ENCODE measurements at places on chromosomes 16 and 17. TPM values are rescaled to one million over a fixed set of nuclear protein-coding genes. Genes with fewer than 3 reads are reported as not detected.
A peak's percentile ranks its signal among the peaks of the same experiment; 100 is the strongest.

GRCh38 chr17:33529816-33530215, 236.7 kb upstream of the ASIC2 start:
- DNase-seq: no peak

Gene SPHK1
- 1.8 TPM for polyA plus RNA-seq

Gene PRAC1
- polyA plus RNA-seq: not detected

- no peak for DNase-seq
Observed at GRCh38 chr16:17567455-17567854, 96.7 kb upstream of the XYLT1 start.

DNA sequence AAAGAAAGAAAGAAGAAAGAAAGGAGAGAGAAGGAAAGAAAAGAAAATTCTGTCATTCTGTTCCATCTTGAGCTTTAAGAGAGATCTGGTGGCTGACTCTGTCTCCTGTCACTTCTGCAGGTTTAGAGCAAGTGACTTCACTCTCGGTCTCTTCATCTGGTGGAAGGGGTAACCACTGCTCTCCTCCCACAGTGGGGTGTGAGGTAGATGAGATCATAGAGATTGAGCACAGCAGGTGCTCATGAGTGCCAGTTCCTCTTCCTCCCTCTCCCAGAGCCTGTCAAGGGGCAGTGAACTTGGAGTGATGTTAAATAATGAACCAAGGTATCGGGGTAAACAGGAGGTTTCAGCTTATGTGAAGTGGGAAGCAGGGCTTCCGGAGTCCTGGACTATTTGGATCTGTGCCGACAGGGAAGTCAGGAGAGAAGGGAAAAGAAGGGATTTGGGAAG, 47.7 kb downstream of the BEAN1 start:
- DNase-seq: no peak

- no peak for DNase-seq
Observed at GRCh38 chr16:22356930-22357634, 17.3 kb downstream of the CDR2 start.

- no peak for DNase-seq
Observed at GRCh38 chr16:60170196-60170595, 1436.1 kb upstream of the GOT2 start.

Gene PIRT
- 0.21 TPM for polyA plus RNA-seq

- DNase-seq: no peak
Observed at GRCh38 chr17:67682196-67682595, 35.5 kb upstream of the NOL11 start.

DNA sequence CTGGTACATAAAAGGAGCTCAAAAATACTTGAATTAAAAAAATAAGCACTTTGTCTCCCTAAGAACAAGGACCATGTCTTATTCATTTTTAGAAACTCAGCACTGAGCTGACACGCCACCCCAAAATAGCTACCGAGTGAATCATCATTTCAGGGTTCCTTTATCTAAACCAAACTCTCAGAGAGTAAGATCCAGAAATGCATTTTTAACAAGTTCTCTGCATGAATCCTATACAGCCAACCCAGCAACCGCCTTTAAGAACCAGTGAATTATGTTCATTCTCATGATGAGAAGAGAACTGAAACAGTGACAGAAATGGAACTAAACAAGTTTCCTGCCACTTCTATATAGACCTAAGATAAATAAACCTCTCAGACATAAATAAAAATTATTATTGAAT, 8.7 kb downstream of the C16orf87 start:
- no peak for DNase-seq

DNA sequence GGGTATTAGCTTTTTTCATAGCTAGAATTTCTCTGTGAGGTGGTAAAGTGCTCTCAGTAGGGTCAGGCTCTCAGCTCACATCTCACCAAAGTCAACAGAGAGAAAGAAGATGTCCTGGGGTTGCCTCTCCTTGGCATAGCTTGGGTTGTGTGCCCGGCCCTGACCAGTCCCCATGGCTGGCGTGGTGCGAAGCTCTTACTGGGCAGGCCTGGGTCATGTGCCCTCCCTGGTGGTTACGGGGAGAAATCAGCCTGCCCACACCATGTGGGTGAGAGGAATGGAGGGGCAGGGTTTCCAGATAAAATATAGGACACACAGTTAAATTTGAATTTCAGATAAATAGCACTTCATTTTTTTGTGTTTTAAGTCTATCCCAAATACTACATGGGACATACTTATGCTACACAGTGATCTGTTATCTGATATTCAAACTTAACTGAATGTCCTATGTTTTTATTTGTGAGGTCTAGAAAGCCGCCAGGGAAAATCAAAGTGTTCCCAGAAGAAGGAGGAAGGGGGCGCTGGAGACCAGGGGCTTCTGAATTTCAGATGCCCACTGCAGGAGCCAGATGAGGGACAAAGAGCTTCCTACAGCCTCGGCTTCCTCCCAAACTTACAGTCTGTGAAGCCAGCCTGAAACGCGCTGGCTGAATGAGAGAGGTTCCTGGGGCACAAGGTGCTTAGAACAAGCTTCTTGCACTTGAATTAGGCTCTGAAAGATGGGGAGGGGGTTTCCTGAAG, 45.4 kb downstream of the NKD1 start:
- DNase-seq: no peak

DNA sequence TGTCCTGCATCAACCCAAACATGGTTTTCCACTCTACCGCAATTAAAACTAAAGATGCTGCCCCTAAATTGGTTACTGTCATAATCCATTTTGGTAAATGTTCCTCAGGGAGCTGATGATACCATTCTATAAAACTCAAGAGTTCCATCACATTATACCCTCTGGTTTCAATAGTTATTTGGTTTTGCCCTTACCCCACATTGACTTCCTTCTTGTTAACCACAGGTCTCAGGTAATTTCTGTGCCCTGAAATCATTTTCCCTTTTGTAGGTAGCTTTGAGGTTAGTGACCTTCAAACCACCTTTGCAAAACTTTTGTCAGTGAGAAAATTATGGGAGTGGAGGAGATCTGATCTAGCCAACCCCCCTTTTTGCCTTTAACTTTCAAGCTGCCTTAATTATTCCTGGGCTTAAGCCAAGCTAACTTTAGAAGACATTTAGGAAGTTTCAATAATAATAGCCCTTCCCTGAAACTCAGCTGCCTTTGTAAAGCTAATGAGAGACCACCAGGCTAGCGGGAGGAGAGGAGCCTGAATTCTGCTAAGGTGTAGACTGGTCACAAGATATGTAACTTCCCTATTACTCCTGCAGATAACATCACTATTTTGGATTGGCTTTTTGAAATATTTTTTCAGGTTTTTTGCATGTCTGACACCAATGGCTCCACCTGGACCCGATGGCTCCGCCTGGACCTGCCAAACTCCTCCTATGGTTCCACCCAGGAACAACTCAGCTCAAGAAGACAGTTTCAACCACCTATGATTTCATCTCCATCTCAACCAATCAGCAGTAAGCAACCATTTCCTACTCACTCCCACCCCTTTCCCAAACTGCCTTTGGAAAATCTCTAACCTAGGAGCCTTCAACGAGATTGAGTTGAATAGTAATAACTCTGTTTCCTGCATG, 224.9 kb downstream of the HS3ST3B1 start:
- DNase-seq: no peak

DNA sequence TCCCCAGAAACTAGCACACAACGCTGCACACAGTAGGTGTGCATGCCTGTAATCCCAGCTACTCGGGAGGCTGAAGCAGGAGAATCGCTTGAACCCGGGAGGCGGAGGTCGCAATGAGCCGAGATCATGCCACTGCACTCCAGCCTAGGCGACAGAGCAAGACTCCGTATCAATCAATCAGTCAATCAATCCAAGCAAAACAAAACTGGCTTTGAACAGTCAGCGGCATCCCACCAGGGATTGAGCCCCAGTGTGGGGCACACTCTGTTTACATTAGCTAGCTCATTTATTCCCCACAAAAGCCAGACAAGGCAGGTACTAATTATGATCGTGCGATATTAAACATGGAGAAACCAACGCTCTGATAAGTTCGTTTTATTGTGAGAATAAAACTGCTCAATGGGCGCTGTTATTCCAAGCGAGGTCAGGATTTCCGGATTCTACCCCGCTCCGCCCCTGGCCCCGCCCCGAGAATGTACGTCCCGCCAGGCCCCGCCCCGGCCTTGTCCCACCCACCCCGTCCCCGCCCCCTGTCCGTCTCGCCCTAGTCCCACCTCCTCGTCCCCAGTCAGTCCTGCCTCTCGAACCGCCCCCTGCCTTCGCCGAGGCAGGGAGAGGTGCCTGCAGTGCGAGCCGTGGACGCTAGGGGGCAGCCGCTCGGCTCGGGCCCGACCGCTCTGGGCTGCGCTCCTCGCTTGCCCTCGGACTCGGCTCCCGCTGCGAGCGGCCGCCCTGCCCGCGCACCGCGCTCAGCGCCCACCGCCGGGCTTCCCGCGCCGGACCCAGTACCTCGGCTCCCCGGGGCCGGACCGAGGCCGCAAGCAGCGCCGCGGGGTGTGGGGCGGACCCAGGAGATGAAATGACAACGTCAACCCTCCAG, at the start of gene VPS4A:
Gene VPS4A, plus strand, starts transcription at position 698 of the 880 bp plus-strand sequence. Its CDS starts 162 bp downstream, at position 860.
- peak; percentile 88 for DNase-seq

DNA sequence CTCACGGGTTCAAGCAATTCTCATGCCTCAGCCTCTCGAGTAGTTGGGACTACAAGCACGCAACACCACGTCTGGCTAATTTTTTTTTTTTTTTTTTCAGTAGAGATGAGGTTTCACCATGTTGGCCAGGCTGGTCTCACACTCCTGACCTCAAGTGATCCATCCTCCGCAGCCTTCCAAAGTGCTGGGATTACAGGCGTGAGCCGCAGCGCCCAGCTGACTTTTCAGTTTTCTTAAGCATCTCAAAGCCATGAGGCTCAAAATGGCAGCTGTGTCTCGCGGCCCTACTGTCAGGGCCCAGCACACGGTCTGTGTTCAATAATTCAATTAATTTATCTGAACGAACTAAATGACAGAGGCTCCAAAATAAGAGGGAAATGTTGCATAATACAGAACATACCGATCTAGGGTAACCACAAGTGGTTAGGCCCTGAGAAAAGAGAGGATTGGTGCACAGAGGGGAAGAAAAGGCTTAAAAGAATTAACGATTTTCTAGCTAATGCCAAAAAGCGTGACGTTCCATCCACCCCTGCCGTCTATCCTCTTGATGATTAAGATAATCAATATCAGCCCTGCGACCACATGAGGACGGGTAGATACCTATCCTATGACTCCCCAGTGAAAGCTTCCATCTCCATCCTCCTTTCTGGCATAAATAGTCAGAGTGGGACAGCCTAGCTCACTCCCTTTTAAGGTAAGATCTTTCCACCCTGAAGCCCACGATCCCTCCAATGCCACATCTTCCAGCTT, 136.9 kb downstream of the SLC39A11 start:
- no peak for DNase-seq

- no peak for DNase-seq
Observed at GRCh38 chr16:9013508-9013864, 49.8 kb upstream of the USP7 start.

- DNase-seq: no peak
Observed at GRCh38 chr16:20610892-20611349, 34.8 kb upstream of the ACSM2B start.

Gene KRTAP2-3
- polyA plus RNA-seq: not detected

DNA sequence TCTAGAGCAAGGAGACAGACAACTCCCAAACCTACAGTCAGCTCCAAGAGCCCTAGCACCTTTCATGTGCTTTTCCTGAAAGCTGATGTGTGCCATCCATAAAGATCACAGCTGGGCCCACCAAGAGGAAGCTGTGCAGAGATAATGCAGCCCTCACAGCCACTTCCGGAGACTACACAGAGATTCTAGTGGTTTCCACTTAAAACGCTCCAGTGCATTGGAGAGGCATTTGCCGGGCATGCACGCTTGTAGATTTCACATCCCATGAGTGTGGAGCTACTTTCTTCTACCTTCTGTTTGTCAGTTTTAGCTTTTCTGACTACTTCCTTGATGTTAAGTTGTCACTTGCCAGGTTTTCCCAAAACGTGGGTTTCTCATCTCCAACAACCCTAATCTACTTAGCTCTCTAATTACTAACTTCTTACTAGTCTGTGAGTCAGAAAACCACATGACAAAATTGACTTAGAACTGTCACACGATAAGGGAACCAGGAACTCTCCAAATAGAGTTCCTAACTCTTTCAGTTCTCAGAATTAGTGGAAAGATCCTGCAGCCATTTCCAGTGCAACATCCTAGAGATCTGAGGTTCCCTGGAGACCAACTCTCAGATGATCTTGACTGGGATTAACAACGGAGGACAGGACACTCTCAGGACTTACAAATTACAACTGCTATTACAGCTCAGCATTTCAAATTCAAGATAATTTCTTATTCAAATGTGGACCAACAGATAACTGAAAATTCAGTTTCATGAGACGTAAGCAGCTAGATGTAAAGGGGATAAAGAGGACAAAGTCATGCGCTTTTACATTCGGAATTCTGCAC, 28.6 kb downstream of the PMP22 start:
- no peak for DNase-seq

GRCh38 chr16:14310519-14310991, 239.4 kb downstream of the MRTFB start:
- DNase-seq: no peak

DNA sequence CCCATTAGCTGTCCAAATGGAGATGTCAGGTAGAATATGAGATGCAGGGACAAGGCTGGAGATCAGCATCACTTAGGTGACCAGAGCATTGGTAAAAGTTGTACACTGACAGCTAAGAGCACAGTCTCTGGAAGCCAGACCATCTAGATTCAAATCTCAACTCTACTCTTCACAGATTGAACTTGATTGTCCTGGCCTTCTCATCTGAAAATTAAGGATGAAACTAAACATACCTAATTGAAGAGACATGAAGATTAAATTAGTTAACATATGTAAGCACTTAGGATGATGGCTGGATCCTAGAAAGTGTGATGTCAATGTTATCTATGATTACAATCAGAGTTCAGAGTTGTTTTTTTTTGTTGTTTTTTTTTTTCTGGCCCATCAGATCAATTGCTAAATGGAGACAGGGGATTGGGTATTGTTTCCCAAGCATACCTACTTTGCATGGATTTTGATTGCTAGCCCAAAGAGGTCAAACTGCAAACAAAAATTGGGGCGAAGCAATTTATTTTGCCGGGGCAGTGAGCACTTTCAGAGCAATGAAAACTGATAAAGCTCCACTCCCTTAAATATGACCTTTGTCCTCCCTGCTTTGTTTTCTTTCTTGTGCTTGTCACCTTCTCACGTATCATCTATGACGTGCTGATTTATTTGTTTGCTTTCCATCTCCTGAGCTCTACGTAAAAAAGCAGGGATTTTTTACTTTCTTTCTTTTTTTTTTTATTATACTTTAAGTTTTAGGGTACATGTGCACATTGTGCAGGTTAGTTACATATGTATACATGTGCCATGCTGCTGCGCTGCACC, 217.6 kb upstream of the CPHXL start:
- DNase-seq: no peak

DNA sequence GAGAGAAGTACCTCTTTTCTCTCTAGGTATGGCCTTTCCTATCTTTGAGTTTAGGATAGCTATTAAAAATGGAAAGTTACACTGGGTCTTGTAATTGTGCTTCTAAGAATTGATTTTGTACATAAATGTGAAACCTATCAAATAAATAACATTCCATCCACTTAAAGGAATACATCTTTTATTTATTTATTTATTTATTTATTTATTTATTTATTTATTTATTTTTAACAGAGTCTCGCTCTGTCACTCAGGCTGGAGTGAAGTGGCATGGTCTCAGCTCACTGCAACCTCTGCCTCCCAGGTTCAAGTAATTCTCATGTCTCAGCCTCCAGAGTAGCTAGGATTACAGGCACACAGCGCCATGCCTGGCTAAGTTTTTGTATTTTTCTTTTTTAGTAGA, 1114.0 kb upstream of the EEF2KMT start:
- DNase-seq: no peak

- DNase-seq: no peak
Observed at GRCh38 chr16:2475413-2476344, 752 bp downstream of the TBC1D24 start.

Gene ASPHD1
- 0.80 TPM for polyA plus RNA-seq

- DNase-seq: no peak
Observed at GRCh38 chr16:67228034-67228785, 1.3 kb downstream of the TMEM208 start.

GRCh38 chr16:9948933-9949332, 233.3 kb downstream of the GRIN2A start:
- no peak for DNase-seq

All from right renal pelvis (tissue), 4 donors.